Activated CD4-positive, alpha-beta T cell treated with anti-CD3 and anti-CD28 coated beads, Interleukin-2, amount 10 ng/mL, durations not matched to agents 7 days and 5 days (primary cell): ENCODE measurements at places on chromosomes 11 and 22.
A peak's percentile ranks its signal among the peaks of the same experiment; 100 is the strongest.

GRCh38 chr11:128039140-128040021 is 548.0 kb downstream of the ETS1 start:
- DNase-seq, result peak; percentile 87

DNA sequence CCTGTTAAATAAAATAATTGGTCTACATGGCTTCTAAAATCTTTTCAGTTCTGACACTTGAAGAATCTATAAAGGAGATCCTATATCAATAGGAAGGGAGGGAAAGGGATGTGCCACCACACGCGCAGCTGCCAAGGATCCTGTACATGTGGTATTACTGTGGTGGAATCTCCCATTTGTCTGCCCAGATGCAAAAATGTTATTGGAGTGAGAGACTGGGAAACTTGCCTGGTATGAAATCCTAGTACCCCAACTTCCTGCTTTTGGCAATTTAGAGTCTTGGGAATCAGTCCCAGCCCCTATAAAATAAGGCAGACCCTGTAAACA is 81.9 kb upstream of the PICALM start:
- no peak for DNase-seq

DNA sequence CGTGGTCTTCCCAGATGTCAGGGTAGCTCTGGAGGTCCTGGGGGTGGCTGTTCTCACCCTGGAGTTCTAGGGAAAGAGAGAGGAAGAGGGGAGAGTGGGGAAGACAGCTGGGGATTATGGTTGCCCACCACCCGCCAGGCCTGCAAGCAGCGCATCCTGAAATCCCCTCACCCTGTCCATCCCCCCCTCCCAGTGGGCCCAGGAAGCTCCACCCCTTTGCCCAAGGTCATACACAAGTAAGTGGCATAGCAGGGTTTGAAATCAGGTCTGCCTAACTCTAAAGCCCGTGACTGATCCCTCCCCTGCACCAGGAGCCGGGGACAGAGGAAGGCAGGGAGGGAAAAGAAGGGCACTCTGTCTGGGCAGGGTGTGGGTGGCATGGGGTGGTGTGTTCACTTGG is 105.3 kb downstream of the NECTIN1 start:
- no peak for DNase-seq

GRCh38 chr11:123303924-123304323 is 108.9 kb upstream of the CLMP start:
- no peak for DNase-seq

- DNase-seq, result peak; percentile 47
Measured at GRCh38 chr11:2268729-2269600, 1.4 kb downstream of the ASCL2 start.

DNA sequence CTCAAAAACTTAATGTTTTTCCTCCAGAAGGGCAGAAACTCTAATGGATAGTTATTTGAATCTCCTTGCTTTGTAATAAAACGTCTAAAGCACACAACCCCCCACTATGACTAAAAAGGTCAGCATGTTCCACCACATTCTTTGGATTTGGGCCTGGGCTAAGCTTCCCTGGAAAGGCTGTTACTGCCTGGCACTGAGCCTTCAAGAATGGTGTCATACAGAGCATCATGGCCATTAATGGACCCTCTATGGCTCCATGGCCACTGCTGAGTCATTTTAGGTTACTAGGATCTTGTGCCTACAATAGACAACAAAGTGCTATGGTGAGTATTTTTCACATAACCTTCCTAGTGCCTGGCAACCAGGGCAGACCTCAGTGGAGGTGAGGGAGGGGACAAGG is 242.6 kb upstream of the FAT3 start:
- no peak for DNase-seq

GRCh38 chr11:74373382-74373781 is 24.9 kb downstream of the PGM2L1 start:
- no peak for DNase-seq

GRCh38 chr11:123694551-123694950 is 40.1 kb upstream of the SCN3B start:
- no peak for DNase-seq

DNA sequence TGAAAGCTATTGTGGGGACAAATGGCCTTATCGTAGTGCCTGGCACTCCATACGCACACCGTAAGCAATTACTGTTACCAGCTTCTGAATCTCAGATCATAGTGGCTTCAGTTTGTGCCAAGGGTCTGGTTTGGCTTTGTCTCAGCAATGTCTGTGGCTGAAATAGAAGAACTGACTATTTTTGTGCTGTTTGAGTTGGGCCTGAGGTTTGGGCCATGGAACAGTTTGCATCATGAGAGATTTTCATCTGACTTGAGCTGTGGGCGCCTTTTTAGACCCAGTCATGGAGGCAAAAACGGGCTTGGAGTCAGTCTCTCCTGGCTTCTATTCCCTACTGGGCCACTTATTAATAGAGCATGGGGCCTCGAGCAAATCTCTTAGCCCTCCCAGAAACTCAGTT is 121.1 kb upstream of the CRYBB3 start:
- no peak for DNase-seq

DNA sequence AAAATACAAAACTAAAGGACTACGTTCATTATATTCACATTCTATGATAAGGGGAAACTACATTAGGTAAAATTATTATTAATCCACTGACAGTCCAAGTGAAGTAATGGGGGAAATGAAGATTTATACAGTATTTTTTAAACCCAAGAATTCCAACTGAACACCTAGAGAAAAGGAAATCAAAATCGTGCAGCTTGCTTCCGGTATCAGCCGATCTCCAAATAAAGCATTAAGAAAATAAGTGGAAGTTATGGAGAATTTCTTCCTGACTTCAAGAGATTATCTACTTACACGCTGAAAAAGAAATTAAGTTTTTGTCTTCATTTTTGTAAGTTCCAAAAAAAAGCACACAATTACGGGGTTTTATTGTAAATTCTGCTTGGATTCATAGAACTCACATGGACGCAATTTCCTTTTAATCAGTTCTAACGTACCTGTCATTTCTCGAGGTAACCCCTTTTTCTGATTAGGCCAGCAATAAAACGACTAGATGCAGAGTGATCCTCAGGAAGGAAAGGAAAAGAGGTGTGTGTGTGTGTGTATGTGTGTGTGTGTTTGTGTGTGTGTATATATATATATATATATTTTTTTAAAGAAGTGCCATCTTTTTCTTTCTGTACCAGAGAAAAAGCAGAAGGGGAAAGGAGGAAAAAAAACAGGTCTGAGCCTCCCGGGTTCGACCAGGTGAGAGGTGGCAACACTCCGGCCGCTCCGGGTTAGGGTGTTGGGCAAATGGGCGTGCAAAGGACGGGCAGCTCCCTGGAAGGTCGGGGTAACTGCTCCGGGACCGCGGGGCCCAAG is 1.1 kb downstream of the ZBTB44 start:
- DNase-seq, result no peak

GRCh38 chr11:14544611-14545010 is 24.4 kb upstream of the PSMA1 start:
- no peak for DNase-seq
